ENCODE measurements at places on chromosomes 3 and 15. TPM values are rescaled to one million over a fixed set of nuclear protein-coding genes. Genes with fewer than 3 reads are reported as not detected.

IL17RE gene
- 13.0 TPM for polyA plus RNA-seq

GABRA5 gene
- not detected for polyA plus RNA-seq

NR2E3 gene
- 0.70 TPM for polyA plus RNA-seq

TMF1 gene
- 6.0 TPM for polyA plus RNA-seq

ZNF80 gene
- not detected for polyA plus RNA-seq

ZBED2 gene
- polyA plus RNA-seq: 1.5 TPM

ZPLD1 gene
- polyA plus RNA-seq: not detected

ITIH1 gene
- polyA plus RNA-seq: not detected

SPRED1 gene
- 3.1 TPM for polyA plus RNA-seq

IL17RB gene
- polyA plus RNA-seq: 4.5 TPM

DPPA2 gene
- not detected for polyA plus RNA-seq

TLR9 gene
- polyA plus RNA-seq: not detected

GOLGA8G gene
- polyA plus RNA-seq: not detected

ZKSCAN7 gene
- 0.46 TPM for polyA plus RNA-seq

ARID3B gene
- 4.6 TPM for polyA plus RNA-seq

CEMIP gene
- polyA plus RNA-seq: 1.4 TPM

DNAH12 gene
- not detected for polyA plus RNA-seq

FGF7 gene
- 5.7 TPM for polyA plus RNA-seq

MINAR1 gene
- 0.15 TPM for polyA plus RNA-seq

TMEM62 gene
- 5.5 TPM for polyA plus RNA-seq

XCR1 gene
- polyA plus RNA-seq: not detected

DLG1 gene
- 23.7 TPM for polyA plus RNA-seq

SPESP1 gene
- 1.6 TPM for polyA plus RNA-seq

NOX5 gene
- polyA plus RNA-seq: 0.92 TPM

LRRIQ4 gene
- not detected for polyA plus RNA-seq

NAALADL2 gene
- 1.8 TPM for polyA plus RNA-seq

SLC9C1 gene
- not detected for polyA plus RNA-seq

FOXL2NB gene
- polyA plus RNA-seq: not detected

CYP8B1 gene
- polyA plus RNA-seq: 0.10 TPM

KBTBD13 gene
- not detected for polyA plus RNA-seq

TERC gene
- polyA plus RNA-seq: not detected

KLHL40 gene
- polyA plus RNA-seq: not detected
